ENCODE measurements at places on chromosomes 12 and 14.
A peak's percentile ranks its signal among the peaks of the same experiment; 100 is the strongest.

GRCh38 chr12:6262211-6262610 lies 48.3 kb upstream of the PLEKHG6 start:
- no peak for DNase-seq

GRCh38 chr12:58818546-58818945 lies 101.8 kb downstream of the LRIG3 start:
- no peak for DNase-seq

DNA sequence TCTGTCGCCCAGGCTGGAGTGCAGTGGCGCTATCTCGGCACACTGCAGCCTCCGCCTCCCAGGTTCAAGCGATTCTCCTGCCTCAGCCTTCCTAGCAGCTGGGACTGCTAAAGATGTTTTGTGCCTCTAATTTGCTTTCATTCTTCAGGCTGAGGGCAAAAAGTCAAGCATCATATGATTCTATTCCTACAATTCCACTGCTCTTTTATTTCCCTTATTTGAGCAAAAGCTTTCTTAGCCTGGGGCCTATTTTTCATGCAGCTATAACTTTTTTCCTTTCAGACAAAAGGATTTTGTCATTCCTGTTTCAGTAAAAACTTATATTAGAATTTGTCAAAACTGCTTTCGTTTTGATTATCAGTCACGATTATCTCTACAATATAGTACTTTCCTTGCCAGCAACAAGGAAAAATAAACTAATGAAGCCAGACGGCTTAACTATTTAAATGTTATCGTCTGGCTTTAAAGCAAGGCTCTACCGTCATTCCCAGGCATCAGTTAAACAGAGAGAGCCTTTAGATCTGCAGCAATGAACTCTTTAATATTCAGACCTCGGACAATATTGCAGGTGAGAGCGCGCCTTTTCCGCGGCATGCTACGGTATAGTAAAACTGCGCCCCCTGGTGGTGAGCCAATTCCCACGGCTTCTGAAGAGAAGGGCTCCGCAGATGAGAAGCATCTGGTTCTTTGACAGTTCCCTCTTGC lies 1.4 kb upstream of the SLC2A13 start:
- peak; percentile 49 for DNase-seq

DNA sequence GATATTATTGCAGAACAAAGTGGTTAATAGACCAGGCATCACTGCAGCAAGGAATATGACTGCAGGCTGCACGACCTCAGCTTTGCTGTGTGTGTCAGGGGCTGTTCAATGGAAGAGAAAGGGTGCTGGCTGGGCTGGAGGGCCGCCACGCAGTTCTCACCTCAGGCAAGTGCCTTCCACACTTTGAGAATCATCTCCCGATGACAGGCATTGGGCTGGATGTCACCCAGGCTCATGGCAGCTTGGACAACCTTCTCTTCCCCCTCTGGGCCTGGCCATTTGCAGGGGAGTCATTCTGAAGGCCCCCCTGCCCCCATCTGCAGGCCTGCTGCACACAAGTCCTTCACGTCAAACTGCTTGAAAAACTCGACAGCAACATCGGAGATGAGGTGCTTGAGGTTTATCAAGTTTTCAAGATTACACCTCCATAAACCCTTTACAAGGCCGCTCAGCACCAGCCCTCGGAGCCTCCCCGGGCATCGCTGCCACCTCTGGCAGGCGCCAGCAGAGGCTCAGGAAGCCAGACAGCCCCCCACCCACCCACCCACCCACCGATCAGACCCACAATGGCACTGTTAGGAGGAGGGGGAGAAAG lies 165.9 kb upstream of the GSC start:
- no peak for DNase-seq

DNA sequence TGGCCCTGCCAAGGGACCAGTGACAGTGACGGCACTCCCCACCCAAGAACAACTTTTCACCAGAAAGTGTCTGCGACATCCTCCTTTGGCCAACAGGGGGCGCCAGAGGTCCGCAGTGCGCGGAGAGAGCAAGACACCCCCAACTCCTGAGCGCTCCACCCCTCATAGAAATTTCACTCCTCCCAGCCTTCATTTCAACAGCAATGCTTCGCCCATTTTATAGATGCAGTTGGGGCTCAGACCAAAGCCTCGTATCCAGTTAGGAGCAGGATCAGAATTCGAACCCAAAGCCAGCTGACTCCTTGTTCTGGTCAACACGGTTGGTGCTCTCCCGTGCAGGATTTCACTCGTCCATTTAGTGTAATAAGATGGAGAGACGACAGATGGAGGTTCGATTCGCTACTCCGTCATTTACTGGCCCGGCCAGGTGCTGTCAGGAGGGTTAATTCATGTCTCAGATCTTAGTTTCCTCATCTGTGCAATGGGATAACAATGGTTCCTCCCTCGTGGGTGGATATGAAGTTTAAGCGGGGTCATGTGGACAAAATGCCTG lies 2.4 kb upstream of the POP5 start:
- no peak for DNase-seq

GRCh38 chr12:99920353-99920960 lies 64.3 kb downstream of the ANKS1B start:
- no peak for DNase-seq

GRCh38 chr14:90508536-90509254 lies 111.9 kb downstream of the CALM1 start:
- no peak for DNase-seq

DNA sequence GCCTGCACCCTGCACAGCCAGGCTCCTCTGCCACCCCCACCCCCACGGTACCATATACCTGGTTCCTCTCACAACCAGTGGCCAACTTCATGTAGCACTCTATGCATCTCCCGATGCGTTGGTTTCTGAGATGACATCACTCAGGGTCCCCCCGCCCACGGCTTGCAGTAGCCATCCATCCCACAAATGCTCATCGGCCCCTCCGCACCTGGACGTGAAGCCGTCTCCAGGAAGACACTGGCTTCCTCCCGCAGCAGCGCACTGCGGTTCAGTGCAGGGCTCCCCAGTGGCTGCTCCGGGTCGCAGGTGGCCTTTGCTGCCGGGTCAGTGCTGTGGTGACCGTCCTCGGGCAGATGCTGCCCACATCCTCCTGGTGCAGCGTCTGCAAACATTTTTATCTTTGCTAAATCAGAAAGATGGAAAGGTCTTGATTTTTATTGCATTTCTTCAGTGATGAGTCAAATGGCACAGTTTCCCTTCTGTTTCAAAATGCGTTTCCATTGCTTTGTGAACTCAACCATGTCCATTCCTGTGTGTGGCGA lies 27.5 kb upstream of the MMP17 start:
- no peak for DNase-seq

GRCh38 chr14:105220699-105221597 lies 27.4 kb upstream of the BTBD6 start:
- DNase-seq, result no peak

DNA sequence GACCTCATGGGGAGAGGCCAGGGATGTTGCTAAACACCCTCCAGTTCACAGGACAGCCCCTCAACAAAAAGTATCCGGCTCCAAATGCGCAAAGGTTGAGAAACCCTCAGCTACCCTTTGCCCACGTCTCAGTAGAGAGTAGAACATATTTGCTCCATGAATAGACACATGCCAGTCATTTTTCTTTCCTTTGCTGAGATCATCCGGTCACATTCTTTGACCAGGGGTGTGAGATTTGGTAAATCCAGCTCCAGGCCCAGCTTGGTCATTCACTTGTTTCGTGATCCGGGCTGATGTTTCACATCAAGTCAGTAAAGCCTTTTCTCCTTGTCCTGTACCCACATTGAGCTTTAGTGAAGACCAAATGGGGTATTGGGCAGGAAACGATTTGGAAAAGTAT lies 83.6 kb upstream of the LHX5 start:
- no peak for DNase-seq

GRCh38 chr12:79128956-79129355 lies 264.4 kb downstream of the SYT1 start:
- DNase-seq, result no peak

DNA sequence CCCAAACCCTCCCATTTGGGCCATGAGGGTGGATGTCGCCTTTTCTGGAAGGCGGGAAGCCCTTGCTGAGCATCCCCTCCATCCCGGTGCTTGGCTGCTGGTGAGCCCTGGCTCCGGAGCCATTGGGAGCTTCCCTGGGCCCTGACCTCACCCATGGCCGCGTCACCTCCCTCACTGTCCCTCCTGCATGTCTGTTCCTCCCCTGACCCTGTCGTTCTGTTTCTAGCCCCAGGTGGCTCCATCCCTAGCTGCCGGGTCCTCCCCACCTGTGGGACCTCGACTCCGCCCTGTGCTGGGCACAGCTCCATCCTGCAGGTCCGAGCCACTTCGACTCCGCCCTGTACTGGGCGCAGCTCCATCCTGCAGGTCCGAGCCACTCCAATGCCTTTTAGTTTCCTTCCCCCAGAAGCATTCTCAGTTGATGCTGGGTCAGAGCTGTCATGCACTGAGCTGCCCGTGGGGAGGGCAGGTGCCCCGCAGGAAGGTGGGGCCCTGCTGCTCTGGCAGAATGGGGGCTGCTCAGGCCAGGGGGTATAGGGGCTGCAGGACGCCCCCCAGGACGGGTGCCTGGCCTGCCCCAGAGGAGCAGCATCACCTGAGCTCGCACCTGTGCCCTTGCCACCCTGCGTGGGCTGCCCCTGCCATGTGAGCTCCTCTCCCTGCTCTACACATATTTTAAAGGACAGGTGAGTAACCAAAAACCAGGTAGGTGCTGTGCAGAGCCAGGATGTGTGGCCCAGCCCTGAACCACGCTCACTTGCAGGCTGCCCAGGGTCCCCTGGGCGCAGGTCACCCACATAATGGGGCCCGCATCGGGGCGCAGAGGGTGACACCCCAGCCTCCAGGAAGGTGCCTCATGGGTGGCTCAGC lies 19.0 kb downstream of the NOC4L start:
- no peak for DNase-seq

DNA sequence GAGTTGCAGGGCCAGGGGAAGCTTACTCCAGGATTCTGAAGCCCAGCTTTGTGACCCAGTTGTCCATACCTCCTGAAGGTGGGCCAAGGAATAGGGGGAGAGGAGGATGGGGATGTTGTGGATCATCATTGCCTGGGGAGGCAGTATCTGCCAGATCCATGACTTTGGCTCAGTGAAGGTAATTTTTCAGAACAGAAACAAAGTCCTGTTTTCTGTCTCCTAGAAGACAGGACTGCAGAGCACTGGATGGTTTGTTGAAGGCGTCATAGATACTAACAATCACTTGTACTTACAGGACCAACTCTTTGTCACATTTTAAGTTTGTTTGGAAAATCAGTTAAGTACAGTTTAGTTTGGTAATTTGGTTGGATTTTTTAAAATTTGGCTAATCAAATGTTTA lies 38.4 kb downstream of the ANO6 start:
- no peak for DNase-seq

DNA sequence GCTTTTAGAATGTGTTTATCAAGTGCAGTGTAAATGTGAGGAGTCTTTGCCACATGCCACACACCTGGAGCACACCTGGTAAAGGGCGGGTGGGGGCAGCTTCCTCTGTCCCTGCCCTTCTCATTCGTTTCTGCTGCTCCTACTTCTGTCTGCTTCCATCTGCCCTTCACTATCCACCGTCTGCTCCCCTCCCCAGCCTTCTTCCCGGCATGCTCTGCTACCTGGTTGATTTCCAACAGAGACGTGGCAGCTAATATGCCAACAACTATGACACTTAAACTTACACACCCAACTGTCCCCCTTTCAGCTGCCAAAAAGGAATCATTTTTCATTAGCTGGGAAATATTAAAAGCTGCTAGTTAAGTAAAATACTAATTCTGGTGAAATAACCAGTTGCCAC lies 9.1 kb upstream of the CARMIL3 start:
- no peak for DNase-seq

DNA sequence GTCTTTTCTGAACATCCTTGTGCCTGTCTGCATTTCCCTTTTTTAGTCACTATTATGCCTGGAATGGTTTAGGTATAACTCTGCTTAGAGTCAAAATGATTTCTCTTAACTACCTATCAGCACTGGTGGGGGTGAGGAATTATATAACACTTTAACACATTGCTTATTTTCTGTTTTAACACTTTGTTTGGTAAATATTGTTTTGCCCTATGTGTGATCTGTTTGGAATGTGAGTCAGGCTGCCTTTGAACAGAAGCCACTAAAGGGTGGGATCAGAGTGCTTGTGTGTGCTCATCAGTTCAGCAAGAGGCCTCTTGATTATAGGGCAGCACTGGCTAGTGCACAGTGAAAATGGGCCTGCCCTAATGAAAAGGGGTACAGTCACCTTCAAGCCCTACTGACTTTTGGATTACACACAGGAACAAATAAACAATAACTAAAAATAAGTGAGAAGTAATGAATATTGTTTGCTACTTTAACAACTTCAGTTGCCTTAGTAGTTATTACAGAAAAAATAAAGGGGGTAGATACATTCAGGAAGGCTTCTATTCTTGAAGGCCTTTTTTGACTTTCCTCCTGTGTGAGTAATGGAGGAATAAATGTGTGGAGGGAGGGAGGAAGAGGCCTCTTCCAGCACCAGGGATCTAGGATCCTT lies 23.2 kb downstream of the NGDN start:
- DNase-seq, result no peak

DNA sequence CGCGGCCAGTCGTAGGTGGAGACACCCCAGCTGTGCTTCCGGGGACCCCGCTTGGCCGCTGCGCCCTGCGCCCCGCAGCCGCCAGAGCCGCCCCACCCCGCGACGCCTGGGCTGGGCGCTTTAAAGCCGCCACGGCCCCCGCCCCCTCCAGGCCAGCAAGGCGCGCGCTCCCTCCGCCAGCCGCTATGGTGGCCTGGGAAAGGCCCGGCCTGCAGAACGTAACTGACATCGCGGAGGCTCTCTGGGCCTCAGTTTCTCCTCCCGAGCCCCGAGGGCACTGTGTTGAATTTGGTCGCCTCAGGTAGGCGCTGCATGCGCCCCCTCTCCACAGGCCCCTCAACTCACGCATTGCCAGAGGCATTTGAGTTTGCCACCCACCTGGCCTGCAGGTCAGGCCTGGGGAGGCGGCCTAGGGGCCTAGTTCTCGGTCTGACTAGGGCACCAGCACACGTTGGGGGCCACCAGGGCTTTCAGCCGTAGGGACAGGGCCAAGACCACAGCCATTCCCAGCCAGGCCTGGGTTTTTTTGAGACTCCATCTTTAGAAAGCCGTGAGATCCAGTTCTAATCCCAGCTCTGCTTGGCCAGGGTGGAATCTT lies at the start of gene NGB:
NGB (minus strand) TSS at position 94 of the 598 bp plus-strand sequence. CDS start 269 bp downstream, outside the sequence.
- no peak for DNase-seq

DNA sequence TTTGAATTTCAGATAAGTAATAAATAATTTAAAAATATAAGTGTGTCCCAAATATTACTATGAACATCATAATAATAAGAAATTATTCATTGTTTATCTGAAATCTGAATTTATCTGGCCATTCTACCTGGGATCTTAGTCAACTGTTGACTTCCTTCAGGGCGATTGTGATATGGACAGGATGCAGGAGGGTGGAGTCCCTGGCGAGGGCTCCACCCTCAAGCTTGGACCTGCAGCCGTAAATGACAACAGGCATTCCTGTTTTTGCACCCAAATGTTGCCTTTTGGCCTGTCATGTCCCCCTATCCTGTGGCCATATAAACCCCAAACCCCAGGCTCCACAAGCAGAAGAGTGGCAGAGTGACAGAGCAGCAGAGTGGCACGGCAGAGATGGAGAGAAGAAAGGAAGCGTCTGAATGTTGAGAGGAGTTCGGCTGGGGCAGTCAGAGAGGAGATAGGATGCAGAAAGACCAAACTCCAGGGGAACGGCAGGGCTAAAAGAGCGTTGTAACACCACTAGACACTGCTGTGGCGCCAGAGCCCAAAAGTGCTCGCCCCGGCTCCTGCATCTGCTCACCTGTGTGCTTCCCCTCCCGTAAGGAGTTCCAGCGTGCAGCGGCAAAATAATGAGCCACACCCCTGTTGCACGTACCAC lies 39.4 kb upstream of the FUT8 start:
- no peak for DNase-seq

- no peak for DNase-seq
Measured at GRCh38 chr14:24408764-24409163, 10.0 kb downstream of the NYNRIN start.
